ENCODE measurements at places on chromosomes 11 and 22.

DNA sequence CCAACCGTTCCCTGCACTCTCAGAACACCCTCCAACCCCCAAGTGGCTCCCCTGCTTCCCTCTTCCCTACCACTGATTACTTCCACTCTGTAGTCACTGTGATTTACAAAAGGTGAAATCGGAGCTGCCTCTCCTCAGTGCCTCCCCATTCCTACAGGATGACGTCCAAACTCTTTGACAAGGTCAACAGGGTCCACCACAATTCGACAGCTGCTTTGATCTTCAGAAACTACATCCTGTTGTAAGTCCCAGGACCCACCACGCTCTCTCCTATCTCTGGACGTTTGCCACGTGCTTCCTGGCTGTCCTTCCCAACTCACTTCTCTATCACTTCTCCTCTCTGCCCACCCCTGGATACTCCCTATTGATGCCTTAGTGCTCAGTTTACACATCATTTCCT, 85.0 kb upstream of the EIF3D start:
- no peak for DNase-seq

DNA sequence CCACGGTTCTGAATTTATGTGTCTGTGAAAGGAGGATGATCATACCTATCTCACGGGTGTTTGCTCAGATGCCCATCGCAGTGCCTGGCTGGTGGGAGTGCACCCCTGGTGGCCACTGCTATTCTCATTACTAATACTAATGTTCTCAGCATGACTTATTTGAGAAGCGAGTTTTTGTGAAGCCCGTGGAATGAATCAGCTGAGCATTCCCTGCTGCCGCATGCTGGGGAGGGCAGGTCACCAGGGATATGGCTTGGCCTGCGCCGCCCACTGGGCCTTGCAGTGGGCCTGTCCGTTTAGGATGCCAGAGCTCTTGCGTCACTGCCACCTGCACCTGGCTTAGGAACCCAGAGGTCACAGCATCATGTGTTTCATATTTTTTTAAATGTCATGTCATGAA, 16.9 kb downstream of the CTTN start:
- no peak for DNase-seq

- DNase-seq = no peak
Observed at GRCh38 chr22:30347255-30347892, 9.3 kb downstream of the SF3A1 start.

DNA sequence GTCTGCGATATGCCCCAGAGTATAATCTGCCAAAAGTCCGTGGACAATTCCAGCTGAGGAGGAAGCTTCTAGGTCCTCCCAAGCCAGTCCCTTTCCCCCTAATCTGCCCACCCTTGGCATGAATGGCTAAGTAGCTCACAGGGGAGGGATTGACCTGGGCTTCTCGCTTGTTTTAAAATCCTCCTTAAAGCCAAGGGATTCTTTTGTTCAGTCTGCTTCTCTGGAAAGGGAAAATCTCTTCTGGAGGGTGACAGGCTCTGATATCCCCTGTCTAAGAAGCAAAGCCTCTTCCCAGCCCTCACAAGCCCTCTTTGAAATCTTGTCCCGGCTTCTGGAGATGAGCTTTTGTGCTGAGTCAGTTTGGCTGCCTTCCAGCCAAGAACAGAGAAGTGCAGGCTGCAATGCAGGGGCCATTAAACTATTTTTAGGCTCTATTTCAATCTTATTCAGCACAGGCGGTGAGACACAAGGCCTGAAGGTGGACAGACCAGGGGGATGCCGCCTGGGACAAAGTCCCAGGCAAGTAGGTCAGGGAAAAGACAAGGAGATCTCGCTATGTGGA, 23.9 kb downstream of the NEFH start:
- DNase-seq = no peak
